ENCODE measurements at places on chromosomes 16 and 17. TPM values are rescaled to one million over a fixed set of nuclear protein-coding genes. Genes with fewer than 3 reads are reported as not detected.
A peak's percentile ranks its signal among the peaks of the same experiment; 100 is the strongest.

OR4D1 gene
- 0.50 TPM for total RNA-seq

MRC2 gene
- 1.7 TPM for total RNA-seq

TEKT5 gene
- not detected for total RNA-seq

CTRB2 gene
- not detected for total RNA-seq

GPRC5C gene
- total RNA-seq: not detected

KRTAP9-4 gene
- not detected for total RNA-seq

GNAO1 gene
- 2.7 TPM for total RNA-seq

HOXB1 gene
- total RNA-seq: not detected

DNA sequence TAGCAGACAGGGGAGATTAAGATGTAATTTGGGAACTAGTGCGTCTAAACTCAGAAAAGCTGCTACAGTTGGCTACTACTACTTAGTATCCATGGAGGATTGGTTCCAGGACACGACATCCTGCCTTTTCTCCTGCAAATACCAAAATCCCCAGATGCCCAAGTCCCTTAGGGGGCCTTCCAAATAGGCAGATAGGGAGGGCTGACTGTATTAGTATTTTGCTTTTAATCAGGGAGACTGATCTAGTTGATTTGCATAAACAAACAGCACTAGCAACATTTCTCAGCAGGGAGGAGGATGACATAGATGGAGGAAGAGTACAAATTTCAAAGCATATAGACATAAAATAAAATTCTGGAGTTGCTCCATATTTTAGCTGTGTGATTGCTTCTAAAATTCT is 621.6 kb upstream of the GOT2 start:
- H3K36me3 ChIP-seq: no peaks in the 10 kb centered on the region
- H3K27ac ChIP-seq: no peak overlapping the region
- no peak overlapping the region for H3K4me3 ChIP-seq
- no peak for DNase-seq
- no peaks in the 10 kb centered on the region for H3K27me3 ChIP-seq
- no peaks in the 10 kb centered on the region for H3K4me1 ChIP-seq

DNA sequence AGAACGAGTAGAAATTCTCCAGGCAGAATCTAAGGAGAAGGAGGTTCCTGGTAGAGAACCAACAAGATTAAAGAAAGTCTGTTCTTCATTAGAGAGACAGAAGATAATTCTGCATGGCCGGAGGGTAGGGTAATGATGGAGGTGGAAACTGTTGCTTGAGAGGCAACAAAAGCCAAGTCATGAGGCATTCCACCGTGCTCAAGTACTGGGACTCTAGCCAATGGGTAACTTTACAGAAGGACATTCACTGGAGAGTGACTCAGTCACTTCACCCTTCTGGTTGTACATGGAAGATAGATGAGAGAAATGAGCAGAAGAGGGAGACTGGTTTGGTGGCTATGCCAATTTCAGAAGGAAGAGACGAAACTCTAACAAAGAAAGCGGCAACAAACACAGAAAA is 53.6 kb upstream of the ANKFN1 start:
- H3K27ac ChIP-seq: no peak overlapping the region
- DNase-seq: no peak
- H3K4me3 ChIP-seq: no peak overlapping the region
- no peaks in the 10 kb centered on the region for H3K4me1 ChIP-seq

DNA sequence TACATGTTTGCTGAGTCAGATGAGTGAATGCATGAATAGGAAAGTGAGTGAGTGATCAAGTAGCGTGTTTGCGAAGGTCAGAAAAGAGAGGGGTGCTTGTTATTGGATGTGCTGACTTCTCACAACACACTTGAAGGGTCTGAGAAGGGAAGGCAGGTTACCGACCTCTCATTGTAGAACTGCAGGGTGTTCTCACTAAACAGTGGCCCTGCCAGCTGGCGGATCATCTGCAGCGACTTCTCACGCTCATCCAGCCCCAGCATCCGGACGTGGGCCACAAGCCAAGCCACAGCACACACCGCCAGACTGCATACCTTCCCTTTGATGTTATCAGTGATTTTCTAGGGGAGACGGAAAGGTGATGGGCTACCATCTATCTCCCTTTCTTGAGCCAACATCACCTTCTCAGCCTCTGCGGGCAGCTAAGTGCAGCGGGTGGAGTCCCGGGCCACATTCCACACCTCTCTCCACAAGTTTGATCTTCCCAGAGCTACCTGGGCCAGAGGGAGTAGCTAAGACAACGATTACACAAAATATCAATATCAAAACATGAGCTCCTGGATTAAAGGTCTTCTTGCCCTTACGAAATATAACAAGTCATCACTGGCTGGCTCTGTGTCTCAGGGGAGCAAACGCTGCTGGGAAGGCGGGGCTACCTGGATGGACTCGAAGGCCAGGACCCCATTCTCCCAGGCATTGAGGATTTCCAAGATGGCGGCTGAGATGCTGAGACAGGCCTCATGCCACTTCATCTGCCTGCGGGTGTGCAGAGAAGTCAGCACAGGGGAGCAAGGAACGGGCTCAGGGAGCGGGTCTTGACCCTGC is 11.0 kb downstream of the CSF3 start:
- H3K4me1 ChIP-seq: peaks cover 23% of the 10 kb centered on the region
- H3K36me3 ChIP-seq: peaks cover 49% of the 10 kb centered on the region
- peak overlapping the region; percentile 21 for H3K4me3 ChIP-seq
- peak; percentile 68 for DNase-seq

DNA sequence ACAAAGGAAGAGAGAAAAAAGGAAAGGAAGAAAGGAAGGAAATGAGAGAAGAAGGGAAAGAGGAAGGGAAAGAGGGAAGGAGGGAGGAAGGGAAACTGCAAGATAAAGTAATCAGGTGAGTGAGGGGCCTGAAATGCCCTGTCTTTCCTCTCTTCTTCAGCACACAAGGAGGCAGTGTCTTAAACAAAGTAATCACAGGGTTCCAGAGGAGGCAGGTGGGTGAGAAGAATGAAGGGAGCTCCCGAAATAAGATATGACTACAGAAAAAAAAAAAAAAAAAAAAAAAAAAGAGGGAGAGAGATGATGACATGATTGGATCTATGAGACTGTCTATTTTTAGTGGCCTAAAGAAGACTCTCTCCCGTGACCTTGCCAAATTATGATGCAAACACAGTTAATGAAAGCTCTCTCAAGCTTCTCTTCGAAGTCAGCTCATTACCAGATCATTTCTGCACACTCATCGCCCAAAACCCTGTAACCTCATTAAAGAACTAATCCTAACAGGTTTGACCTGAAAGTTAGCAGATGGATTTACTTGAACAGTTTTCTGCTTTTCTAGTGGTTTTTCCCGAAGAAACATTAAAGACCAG is 53.6 kb downstream of the CDH11 start:
- no peak for DNase-seq
- no peaks in the 10 kb centered on the region for H3K4me1 ChIP-seq
- no peak overlapping the region for H3K27ac ChIP-seq
- no peak overlapping the region for H3K4me3 ChIP-seq
- no peaks in the 10 kb centered on the region for H3K36me3 ChIP-seq
- H3K27me3 ChIP-seq: no peaks in the 10 kb centered on the region

DNA sequence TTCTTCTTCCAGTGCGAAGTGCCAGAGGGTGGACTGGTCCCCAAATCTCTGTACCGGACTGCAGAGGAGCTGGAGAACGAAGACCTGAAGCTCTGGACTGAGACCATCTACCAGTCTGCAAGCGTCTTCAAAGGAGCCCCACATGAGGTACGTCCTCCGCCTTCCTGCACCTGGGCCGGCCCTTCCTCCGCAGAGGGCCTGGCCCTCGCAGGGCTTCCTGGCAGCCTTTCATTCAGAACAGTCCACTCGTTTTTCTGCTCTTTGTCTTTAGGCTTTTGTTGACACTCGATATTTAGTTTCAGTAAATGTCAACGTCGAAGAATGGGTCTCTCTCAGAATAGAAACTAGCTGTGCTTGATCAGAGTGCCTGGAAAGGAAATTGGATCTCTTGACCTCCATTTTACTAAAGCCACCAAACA is 68.6 kb downstream of the SEC14L1 start:
- H3K4me1 ChIP-seq: peaks cover 11% of the 10 kb centered on the region
- H3K27ac ChIP-seq: no peak overlapping the region
- H3K27me3 ChIP-seq: no peaks in the 10 kb centered on the region
- no peak overlapping the region for H3K4me3 ChIP-seq

GRCh38 chr16:67924140-67924906 is 7.3 kb downstream of the CTRL start:
- no peak overlapping the region for H3K4me3 ChIP-seq
- DNase-seq: no peak
- H3K4me1 ChIP-seq: peaks cover 8% of the 10 kb centered on the region
- no peak overlapping the region for H3K27ac ChIP-seq
- no peaks in the 10 kb centered on the region for H3K27me3 ChIP-seq

- peaks cover 38% of the 10 kb centered on the region for H3K27me3 ChIP-seq
- H3K4me3 ChIP-seq: no peak overlapping the region
- DNase-seq: peak; percentile 85
- no peaks in the 10 kb centered on the region for H3K36me3 ChIP-seq
- no peak overlapping the region for H3K27ac ChIP-seq
- peaks cover 32% of the 10 kb centered on the region for H3K4me1 ChIP-seq
Measured at GRCh38 chr17:50783193-50783660, 15.9 kb upstream of the ANKRD40CL start.

DNA sequence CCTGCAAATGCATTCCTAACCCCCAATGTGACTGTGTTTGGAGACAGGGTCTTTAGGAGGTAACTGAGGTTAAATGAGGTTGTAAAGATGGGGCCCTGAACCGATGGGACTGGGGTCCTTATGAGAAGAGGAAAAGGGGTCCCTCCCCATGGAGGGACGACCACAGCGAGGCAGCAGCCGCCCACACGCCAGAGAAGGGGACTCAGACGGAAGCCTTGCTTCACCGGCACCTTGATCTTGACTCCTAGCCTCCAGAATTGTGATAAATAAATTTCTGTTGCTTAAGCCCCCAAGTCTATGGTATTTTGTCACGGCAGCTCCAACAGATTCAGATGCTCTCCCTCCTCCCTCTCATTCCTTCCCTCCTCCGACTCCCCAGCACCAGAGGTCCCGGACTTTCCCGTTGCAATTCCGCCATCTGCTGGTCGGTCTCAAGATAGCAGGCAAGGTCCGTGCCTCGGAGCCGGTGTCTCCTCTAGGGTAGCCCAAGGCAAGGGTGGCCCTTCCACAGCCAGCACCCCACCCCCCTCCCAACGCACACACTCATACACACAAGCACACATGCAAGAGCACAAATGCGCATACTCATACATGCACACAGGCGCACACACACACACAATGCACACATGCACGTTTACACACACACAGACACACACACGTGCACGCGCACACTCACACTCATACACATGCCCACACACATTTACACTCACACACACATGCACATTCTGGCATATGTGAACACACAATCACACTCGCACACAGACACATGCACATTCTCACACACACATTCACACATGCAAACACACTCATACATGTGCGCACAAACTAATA is 23.1 kb upstream of the C16orf78 start:
- peak; percentile 59 for DNase-seq
- H3K4me1 ChIP-seq: no peaks in the 10 kb centered on the region
- H3K27me3 ChIP-seq: no peaks in the 10 kb centered on the region

GRCh38 chr17:39600997-39601597 is 6.6 kb downstream of the NEUROD2 start:
- peaks cover 84% of the 10 kb centered on the region for H3K27me3 ChIP-seq
- no peak overlapping the region for H3K27ac ChIP-seq
- H3K4me3 ChIP-seq: no peak overlapping the region
- no peak for DNase-seq

DNA sequence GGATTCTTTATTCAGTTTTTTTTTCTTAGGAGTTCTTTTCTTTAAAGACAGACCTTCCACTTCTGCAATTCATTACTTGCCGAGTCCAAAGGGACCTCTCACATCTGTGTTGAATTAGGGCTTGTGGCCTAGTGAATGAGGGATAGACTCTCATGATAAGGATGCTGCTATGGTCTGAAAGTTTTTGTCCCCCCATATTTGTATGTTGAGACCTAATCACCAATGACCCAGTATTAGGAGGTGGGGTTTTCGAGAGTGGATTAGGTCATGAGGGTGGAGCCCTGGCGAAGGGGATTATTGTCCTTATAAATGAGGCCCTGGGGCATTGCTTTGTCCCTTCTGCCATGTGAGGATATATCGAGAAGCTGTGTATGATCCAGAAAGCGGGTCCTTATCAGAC is 9.5 kb downstream of the KRT12 start:
- H3K27me3 ChIP-seq: peaks cover 21% of the 10 kb centered on the region
- H3K4me1 ChIP-seq: no peaks in the 10 kb centered on the region
- no peak for DNase-seq
- H3K36me3 ChIP-seq: no peaks in the 10 kb centered on the region

DNA sequence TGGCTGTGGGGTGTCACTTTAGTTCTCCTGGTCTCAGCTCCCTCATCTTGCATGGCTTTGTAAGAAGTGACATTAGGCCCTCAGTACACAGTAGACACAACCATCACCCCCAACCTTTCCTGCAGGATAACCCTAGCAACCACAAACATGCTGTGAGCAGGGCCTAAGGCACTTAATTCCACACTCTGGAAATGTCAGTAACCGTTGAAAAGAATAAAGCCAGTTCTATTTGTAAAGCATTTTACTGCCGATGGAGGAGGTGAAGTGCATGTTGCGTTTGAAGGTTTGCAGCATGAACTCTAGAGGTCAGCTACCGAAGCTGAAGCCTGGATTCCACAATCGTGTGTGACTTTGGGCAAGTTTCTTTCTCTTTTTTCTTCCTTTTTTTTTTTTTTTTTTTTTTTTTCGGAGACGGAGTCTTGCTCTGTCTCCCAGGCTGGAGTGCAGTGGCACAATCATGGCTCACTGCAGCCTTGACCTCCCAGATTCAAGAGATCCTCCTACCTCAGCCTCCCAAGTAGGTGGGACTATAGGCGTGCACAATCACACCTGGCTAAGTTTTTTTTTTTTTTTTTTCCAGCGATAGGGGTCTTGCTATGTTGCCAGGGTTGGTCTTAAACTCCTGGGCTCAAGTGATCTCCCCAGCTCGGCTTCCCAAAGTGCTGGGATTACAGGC is 26.1 kb upstream of the TOB1 start:
- H3K36me3 ChIP-seq: no peaks in the 10 kb centered on the region
- H3K4me3 ChIP-seq: no peak overlapping the region
- H3K4me1 ChIP-seq: peaks cover 5% of the 10 kb centered on the region
- H3K27ac ChIP-seq: no peak overlapping the region
- no peak for DNase-seq
- peaks cover 29% of the 10 kb centered on the region for H3K27me3 ChIP-seq

DNA sequence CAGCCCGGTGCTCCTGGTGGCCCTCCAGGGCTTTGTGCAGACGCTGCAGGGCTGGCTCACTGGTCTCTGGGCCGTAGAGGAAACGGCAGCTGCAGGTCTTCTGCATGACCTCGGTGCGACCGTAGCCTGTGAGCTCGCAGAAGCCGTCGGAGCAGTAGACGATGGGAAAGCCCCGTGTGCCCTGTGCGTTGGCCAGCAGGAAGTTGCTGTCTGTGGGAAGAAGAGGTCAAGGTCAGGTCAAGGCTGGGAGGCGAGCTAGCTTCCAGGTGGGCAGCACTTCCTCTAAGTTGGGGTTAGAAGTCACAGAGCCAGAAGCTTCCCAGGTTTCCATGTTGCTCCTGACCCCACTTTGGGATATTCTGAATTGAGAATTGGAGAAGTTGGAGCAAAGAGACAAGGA is 2.1 kb downstream of the KCNH4 start:
- peaks cover 40% of the 10 kb centered on the region for H3K4me1 ChIP-seq
- H3K27me3 ChIP-seq: peaks cover 30% of the 10 kb centered on the region
- H3K4me3 ChIP-seq: no peak overlapping the region
- no peak for DNase-seq
- no peak overlapping the region for H3K27ac ChIP-seq

All from activated CD8-positive, alpha-beta T cell treated with anti-CD3 and anti-CD28 coated beads, Interleukin-2, amount 10 ng/mL, durations not matched to agents 7 days and 5 days (primary cell).